Activated naive CD4-positive, alpha-beta T cell treated with anti-CD3 and anti-CD28 coated beads, Interleukin-2, amount 50 U/mL, for 72 hours (primary cell): ENCODE measurements at places on chromosomes 3 and 15. TPM values are rescaled to one million over a fixed set of nuclear protein-coding genes. Genes with fewer than 3 reads are reported as not detected.

DNA sequence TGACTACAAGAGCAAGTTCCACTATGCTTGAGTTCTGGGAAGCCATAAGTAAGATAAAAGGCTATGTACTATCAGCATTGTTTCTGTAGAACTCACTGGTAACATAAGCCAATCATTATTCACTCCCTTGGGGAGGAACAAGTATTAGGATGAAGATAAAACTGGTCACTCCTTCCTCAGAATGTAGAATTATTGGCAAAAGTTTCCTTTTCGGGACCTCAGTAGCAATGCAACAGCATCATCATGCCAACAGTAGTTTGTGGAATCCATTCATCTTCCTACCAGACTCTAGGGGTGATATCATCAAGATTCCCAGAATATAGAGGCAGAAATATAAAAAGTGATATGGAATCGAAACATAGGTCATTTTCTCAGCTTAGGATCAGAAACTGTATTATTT is 209.5 kb downstream of the PLOD2 start:
- no peak for DNase-seq

The RASGRF1 gene
- not detected for total RNA-seq

The MAP6D1 gene
- total RNA-seq: not detected

- DNase-seq: no peak
These were observed 104.2 kb upstream of the PFN2 start for GRCh38 chr3:150074697-150075416.

GRCh38 chr3:41848753-41849574 is 112.9 kb downstream of the ULK4 start:
- no peak for DNase-seq
